ENCODE measurements at places on chromosomes 5 and 9. TPM values are rescaled to one million over a fixed set of nuclear protein-coding genes. Genes with fewer than 3 reads are reported as not detected.

The NR4A3 gene
- 216 TPM for total RNA-seq

GRCh38 chr9:88998911-88999310, 7.6 kb downstream of the S1PR3 start:
- no peak for DNase-seq

The STPG3 gene
- not detected for total RNA-seq

DNA sequence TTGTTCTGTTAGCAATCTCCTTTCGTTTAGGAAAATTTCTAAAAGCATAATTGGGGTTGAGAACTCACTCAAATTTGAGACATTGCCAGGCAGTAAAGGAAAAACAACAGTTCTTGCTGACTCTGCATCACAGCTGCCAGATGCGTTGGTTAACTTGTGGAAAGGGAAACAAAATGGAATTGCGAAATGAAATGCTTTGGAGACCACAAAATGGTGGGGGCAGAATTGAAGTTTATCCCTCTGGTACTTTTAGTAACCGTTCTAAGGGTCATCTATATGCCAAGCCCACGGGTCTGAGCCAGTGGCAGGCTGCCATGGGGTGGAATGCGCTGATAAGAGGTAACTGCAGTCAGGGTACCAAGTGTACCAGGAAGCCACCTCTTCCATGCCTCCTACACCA, 28.6 kb upstream of the SELENOP start:
- DNase-seq, result no peak

The OR1Q1 gene
- total RNA-seq, result not detected

- DNase-seq, result no peak
Observed at GRCh38 chr9:134069480-134070399, 1.9 kb upstream of the BRD3 start.

- no peak for DNase-seq
Observed at GRCh38 chr9:120745278-120745677, 31.0 kb upstream of the MEGF9 start.

- no peak for DNase-seq
Observed at GRCh38 chr5:94810281-94810680, 191.8 kb downstream of the SLF1 start.

DNA sequence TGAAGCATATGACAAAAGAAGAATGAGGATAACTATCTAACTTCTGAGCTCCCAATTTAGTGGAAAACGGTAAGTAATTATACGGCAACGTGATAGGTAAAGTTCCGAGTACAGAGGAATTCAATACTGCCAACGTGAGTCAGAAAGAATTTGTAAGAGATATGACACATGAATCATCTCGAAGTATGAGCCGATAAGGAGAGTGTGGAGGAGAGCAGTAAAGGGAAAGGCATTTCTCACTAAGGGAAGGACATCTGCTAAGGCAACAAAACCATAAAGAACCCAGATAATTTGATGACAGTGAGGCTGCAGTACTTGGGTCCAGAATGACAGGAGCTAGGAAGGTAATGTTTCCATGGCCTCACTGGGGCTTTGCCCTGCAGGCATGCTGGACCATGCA, 11.0 kb downstream of the MPDZ start:
- DNase-seq, result no peak

The DBH gene
- total RNA-seq, result not detected

DNA sequence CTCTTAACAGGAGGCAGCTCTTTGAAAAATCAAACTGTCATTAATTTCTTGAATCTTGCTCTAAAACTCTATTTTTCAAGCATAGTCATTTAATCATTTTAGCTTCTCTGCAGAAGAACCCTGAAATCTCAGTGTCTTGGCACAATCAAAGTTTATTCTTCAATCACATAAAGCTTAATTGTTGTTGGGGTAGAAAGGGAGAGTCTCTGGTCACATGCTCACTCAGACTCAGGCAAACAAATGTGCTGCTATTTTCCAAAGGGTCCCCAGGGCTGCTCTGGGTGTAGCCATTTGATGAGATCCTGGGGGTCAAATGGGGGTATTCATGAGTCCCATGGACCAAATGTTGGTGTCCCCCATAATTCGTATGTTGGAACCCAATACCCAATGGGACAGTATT, 114.8 kb downstream of the MSX2 start:
- DNase-seq, result no peak

DNA sequence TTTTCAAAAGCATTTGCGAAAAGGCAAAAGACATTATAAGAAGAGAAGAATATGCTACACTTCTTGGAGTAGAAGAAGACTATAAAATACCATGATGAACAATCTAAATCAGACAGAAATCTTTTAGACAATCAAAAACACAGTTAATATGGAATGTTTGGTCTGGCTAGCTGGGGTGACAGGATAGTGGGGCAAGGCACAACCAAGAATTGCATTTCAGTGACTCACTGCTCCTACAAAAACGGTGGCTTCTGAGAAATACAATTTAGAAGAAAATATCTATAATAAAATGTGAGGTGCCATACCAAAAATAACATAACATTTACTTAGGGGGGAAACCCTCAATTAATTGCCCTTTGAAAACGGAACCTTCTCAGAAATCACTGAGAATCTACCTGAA, 363.4 kb downstream of the NPR3 start:
- no peak for DNase-seq

The ERBIN gene
- total RNA-seq, result 45.1 TPM

GRCh38 chr5:32392039-32392438, 52.5 kb downstream of the ZFR start:
- DNase-seq, result no peak

The OLFML2A gene
- 62.6 TPM for total RNA-seq

DNA sequence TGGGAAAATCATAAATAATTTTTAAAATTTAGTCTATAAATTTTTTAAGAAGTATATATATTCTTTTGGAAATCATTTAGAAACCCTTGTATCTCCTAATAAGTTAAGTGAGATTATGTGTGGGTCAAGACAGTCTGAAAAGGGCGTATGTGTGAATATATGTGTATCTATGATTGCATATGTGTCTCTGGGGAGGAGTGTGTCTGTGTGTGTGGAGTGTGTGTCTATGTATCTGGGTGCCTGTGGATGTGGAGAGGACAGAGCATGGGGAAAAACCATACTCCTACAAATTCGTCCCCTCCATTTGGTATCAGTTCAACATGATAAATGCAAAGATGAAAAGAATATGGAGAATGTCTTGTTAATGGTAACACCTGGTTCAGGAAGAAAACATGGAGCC, 342.0 kb upstream of the ACTBL2 start:
- DNase-seq, result no peak

- no peak for DNase-seq
Observed at GRCh38 chr5:2748861-2749513, 2.5 kb downstream of the IRX2 start.

The BTNL3 gene
- total RNA-seq, result 0.24 TPM

The OXCT1 gene
- total RNA-seq, result 38.7 TPM

DNA sequence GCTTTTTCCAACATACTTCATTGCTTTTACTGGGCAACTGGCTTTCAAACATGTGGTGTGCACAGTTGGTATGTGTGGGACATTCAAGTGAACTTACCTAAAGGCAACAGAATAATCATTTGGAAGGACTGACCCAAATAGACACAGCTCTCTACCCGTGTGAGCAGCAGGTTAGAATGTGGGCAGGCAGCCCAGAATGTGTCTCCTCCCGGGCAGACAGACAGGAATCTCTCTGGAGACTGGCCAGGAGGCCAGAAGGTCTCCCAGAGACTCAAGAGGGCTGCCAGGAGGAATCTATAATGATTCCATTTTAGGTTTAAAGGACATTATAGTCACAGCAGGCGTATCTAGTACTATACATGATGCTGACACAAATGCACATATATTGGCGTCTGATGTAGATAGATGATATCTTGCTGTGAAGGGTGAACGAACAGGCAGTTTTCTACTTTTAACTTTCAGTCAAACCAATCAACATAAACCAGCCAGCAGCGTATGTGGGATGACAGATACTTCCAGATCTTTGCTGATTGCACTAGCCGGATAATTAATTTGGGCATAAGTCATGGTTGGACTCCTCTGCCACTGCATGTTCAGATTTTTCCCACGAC, 297.4 kb upstream of the ZNF608 start:
- DNase-seq, result no peak

DNA sequence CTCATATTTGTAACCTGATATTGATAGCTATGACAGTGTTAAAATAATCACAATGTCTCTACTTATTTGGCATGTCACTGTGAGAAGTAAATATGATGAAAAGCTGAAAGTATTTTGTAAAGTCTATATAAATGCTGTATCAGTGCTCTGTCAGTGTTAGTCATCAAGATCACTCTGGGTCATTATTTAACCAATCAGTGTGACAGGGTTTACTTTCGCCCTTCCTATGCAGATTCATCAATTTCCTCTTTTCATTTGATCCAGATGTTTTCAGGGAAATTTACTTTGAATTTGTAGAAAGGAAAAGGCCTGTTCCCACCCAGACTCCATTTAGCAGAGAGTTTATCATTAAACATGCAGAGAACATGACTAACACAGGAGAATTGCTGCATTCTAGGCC, 9.9 kb upstream of the PCSK5 start:
- no peak for DNase-seq

DNA sequence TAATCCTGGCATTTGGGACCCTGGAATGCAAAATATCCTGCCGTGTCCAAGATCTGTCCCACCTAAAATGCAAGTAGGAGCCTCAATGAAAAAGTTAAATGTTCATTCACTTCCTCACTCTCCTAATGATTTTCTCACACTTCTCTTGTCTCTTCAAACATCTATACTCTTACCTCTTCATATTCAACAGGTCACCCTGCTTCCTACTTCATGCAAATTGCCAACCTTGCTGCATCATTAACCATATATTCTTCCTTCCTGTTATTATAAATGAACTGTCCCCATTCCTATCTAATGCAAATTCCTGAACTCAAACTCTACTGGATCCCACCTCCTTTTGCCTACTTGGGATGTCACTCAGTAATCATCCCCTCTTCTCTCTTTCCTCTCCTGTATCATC, 74.4 kb downstream of the STRBP start:
- DNase-seq, result no peak

The CD274 gene
- total RNA-seq, result 10.4 TPM

- DNase-seq, result no peak
Observed at GRCh38 chr9:97572196-97572891, 60.8 kb downstream of the TSTD2 start.

DNA sequence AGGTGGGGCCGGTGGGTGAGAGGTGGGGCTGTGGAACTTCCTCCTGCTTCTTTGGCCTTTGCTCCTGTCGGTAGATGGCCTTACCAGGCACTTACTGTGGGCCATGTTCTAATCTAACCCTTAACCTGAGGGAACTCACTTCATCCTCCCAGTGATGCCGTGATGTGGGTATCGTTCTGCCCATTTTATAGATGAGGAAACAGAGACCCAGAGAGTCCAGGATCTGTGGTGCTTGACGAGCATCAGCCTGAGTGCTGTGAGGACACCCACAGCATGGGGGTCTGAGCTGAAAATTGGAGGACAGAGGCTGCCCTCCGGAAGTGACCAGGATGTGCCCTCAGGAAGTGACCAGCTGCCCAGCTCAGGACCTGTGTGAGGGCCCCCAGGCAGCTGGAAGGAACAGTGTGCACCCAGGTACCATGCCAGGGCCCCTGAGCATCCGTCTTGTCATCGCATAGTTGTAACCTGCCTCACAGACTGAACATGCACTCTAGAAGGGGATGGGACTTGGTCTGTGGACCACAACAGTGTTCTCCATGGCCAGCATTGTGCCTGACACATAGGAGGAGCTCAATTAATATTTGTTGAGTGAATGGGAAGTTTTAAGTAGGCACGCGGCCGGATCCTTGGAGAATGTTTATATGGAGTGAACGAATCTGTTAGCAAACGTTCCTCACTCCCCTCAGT, 8.5 kb downstream of the NEK6 start:
- no peak for DNase-seq

- DNase-seq, result no peak
Observed at GRCh38 chr5:13973724-13974123, 29.2 kb upstream of the DNAH5 start.
